Stimulated activated CD8-positive, alpha-beta memory T cell treated with anti-CD3 and anti-CD28 coated beads, Interleukin-15, amount 100 ng/mL, for 4 hours (primary cell): ENCODE measurements at places on chromosomes 16 and 17.

DNA sequence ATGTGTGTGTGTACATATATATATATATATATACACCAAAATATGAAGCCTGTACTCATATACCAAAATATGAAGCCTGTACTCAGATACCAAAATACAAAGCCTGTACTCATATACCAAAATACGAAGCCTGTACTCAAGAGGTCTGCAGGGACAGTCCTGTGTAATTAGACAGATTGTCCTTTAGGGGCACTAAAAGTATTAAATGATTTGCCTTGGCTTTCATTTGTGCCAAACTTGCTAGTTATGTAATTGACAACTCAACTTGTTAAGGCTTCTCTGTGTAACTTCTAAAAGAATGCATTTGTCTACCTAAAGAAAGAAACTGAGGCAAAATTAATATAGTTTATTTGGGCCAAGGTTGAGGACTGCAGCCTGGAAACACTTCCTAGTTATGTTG is 30.8 kb upstream of the DHX40 start:
- no peak for DNase-seq

DNA sequence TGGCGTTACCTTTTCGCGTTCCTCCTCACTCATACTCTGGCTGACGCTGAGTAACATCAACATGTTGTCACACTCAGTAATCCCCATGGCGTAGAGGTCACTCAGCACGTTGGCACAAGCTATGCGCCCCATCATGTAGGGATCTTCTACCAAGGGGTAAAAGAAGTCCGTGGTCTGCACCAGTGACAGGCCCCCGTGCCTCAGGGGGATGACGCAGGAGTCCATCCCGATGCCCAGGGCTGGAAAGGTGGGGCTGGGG is 596 bp downstream of the SEPHS2 start:
- no peak for DNase-seq

DNA sequence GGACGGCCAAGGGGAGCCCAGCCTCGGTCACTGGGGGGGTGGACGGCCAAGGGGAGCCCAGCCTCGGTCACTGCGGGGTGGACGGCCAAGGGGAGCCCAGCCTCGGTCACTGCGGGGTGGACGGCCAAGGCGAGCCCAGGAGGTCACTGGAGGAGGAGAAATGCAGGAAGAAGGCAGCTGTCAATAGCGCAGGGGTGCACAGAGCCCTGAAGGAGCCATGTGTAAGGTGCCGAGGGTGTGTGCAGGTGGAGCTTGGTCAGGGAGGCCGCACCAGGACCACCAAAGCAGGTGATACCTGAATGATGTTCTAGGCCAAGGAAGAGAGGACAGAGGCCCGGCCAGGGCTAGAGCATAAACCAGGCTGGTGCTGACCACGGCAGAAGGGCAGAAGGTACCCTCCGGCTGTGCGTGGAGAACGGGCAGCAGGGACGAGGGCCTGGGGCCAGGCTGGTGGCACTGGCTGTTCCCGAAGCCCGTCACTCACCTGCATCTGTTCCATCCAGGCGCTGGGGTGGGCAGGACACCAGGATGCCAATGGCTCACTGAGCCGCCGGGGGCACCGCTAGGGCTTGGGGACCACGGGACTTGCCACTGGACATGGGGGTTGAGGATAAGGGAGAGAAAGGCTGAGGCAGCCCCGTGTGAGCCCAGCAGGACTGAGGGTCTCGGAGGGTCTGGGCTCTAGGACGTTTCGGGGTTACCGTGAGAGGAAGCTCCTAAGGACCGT is 5.9 kb upstream of the CCDC57 start:
- no peak for DNase-seq

DNA sequence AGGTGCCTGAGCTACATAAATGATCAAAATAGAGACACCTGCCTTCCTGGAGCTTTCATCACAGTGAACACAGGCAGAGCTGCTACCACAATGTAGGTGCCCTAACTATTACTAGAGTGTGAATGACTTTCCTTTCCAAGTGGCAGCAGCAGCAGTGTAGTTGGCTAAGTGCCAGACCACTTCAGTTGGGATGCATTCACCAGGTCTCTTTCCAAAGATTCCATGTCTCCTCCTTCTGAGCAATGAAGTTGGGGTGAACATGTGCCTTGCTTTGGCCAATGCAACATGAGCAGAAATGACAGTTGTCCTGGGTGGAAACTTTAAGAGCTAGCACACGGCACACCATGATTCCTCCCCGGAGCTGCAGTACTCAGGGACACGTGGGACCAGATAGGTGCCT is 23.3 kb upstream of the CACNG4 start:
- DNase-seq: no peak

- DNase-seq: no peak
Observed at GRCh38 chr16:22671301-22672076, 142.5 kb upstream of the HS3ST2 start.
